ENCODE measurements at places on chromosomes 4 and X.

- DNase-seq: no peak
Measured at GRCh38 chrX:133979641-133980230, 5.7 kb downstream of the GPC3 start.

DNA sequence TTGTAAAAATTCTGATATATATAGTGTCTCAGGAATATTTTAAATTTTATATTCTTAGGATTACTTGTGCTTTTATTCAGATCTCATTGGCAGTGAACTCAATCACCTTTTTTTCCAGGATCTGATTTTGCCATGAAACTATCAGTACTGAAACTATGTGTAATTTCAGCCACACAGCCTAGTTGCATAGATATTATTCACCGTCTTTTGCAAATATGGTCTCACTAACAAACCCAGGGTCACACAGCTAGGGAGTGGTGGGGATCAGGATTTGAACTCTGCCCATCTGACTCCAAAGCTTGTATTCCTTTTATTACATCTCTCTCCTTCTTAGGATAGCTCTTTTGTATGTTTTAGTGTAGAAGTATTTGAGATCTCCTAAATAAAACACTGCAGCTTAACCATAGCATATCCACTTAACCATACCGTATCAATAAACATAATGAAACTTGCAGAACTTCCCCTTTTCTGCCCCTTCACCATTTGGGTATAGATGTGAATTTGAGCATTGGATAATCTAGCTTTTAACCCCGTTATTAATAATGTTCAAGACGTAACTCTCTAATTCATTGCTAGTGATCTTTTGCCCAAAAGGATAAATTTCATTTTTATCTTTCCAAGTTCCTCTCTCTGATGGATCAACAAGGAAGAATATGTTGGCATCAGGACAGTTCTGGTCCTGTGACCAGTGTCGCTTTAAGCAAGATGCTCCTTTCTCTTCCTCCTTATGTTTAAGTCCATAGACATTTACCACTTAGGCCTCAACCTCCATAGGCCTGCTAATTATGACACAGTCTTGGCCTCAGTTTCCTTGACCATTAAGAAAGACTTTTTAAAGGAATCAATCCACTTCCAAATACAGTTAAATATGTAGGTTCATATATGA, 74.6 kb downstream of the RAPGEF2 start:
- no peak for DNase-seq

- DNase-seq: no peak
Measured at GRCh38 chr4:40055511-40055862, 1.2 kb upstream of the N4BP2 start.

DNA sequence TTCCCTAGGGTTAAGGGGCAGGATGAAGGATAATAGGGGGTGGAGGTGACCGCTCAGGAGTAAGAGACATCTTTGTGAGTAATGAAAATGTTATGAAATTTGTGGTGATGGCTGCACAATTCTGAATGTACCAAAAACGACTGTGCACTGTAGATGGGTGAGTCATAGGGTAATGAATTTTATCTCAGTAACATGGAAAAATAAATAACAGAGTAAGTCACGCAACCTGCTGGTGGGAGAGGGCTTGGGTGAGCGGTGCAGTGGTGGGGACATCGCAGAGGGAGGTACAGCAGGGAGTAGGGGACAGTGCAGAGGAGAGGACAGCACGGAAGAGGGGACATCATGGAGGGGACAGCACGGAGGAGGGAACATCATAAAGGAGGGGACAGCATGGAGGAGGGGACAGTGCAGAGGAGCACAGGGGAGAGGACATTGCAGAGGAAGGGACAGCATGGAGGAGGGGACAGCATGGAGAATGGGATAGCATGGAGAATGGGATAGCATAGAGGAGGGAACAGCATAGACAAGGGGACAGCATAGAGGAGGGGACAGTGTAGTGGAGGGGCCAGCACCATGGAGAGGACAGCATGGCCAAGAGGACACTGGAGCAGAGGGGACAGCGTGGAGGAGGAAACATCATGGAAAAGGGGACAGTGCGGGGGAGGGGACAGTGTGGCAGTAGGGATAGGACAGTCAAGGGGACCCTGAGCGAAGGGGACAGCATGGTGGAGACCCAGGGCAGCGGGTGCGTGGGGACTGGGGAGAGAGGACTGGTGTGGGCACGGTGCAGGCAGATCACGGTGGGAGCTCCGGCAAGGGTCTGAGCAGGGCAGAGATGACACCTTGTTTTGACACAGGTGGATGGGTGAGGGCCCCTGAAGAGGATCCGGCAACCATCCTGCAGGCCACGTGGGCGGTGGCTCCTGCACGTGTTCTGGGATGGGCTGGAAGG, 68.5 kb upstream of the MXD4 start:
- DNase-seq: peak; percentile 94

GRCh38 chr4:122300776-122301175, 78.0 kb upstream of the ADAD1 start:
- DNase-seq: no peak

DNA sequence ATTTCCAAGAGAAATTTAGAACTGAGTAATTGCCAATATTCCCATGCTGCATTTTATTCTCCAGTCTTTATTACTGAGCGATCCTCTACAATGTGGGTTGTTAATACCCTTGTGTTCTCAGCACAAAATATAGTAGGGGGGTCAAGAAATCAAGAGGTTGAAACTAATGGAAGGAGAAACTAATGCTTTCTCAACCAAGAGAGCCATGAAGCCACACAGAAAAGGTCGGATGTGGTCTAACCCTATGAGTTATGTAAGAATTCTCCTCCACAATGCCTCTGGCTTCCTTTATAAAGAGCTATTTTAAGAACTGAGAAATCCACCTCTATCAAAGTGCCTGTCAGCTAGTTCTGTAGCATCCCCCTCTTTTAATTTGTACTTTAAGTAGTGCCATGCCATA, 268.5 kb downstream of the CHIC1 start:
- DNase-seq: no peak

GRCh38 chr4:19807505-19807904, 444.2 kb upstream of the SLIT2 start:
- DNase-seq: peak; percentile 55
